Breast epithelium (tissue), 4 donors: ENCODE measurements at places on chromosomes 6 and 20. TPM values are rescaled to one million over a fixed set of nuclear protein-coding genes. Genes with fewer than 3 reads are reported as not detected.

- no peaks in the 10 kb centered on the region for H3K4me1 ChIP-seq
- no peaks in the 10 kb centered on the region for H3K27me3 ChIP-seq
- H3K36me3 ChIP-seq, result no peaks in the 10 kb centered on the region
Observed at GRCh38 chr6:39366931-39367618, 44.6 kb upstream of the KCNK16 start.

DNA sequence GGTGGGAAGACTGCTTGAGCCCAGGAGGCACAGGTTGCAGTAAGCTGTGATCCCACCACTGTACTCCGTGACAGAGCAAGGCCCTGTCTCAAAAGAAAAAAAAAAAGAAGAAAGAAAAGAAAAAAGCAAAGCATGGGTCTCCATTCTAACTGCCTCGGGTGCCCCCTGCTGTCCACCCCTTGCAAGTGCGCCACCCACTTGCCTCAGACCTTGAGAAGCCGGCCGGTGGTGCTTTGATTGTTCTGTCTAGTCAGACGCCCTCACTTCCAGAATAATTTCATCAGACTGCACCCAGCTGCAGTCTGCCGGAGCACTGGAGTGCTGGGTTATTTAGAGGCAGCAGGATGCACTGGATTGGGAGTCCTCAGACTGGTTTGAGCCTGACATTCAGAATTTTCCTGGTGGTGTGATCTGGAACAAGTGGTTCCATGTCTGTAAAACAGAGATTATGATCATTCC, 17.6 kb upstream of the TM9SF4 start:
- peak; percentile 41 for DNase-seq
- H3K36me3 ChIP-seq, result no peaks in the 10 kb centered on the region
- H3K27ac ChIP-seq, result no peak overlapping the region
- no peak overlapping the region for H3K4me3 ChIP-seq
- H3K4me1 ChIP-seq, result no peaks in the 10 kb centered on the region

- H3K4me3 ChIP-seq, result no peak overlapping the region
- no peaks in the 10 kb centered on the region for H3K36me3 ChIP-seq
Observed at GRCh38 chr6:88869263-88870020, 94.0 kb downstream of the RNGTT start.

GRCh38 chr6:152499931-152500330, 137.2 kb downstream of the SYNE1 start:
- H3K4me1 ChIP-seq, result no peaks in the 10 kb centered on the region
- no peak overlapping the region for H3K27ac ChIP-seq
- no peaks in the 10 kb centered on the region for H3K27me3 ChIP-seq
- H3K4me3 ChIP-seq, result no peak overlapping the region

GRCh38 chr6:152233547-152234320, 403.4 kb downstream of the SYNE1 start:
- peaks cover 2% of the 10 kb centered on the region for H3K36me3 ChIP-seq
- H3K4me3 ChIP-seq, result no peak overlapping the region
- no peak for DNase-seq
- no peaks in the 10 kb centered on the region for H3K27me3 ChIP-seq
- H3K4me1 ChIP-seq, result no peaks in the 10 kb centered on the region

- H3K27me3 ChIP-seq, result no peaks in the 10 kb centered on the region
- no peak overlapping the region for H3K27ac ChIP-seq
- H3K36me3 ChIP-seq, result no peaks in the 10 kb centered on the region
- no peak overlapping the region for H3K4me3 ChIP-seq
- no peaks in the 10 kb centered on the region for H3K4me1 ChIP-seq
Observed at GRCh38 chr6:113377362-113377942, 479.7 kb upstream of the MARCKS start.

GRCh38 chr6:148963738-148964137, 216.9 kb downstream of the UST start:
- no peak overlapping the region for H3K4me3 ChIP-seq
- H3K4me1 ChIP-seq, result no peaks in the 10 kb centered on the region
- H3K27ac ChIP-seq, result no peak overlapping the region

DNA sequence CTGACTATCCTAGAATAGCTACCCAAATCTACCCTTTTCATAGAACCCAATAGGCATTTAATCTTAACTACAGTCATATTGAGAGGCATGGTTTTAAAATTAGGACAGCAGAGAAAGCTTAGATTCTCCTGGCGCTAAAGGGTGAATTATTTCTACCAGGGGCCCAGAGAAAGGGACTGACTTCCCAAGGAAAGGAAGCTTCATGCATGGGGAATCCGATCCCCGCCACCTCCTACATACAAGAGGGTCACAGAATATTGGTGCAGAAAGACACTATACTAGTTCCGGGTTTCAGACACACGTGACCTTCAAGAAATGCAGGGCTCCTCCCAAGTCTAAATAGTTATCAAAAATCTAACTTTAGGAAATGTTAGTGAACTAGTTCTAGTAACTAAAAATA, 130.9 kb downstream of the PRKN start:
- no peaks in the 10 kb centered on the region for H3K36me3 ChIP-seq
- H3K4me1 ChIP-seq, result no peaks in the 10 kb centered on the region
- no peak overlapping the region for H3K4me3 ChIP-seq

Gene DOK5
- total RNA-seq, result 4.0 TPM

Gene C6orf15
- not detected for total RNA-seq

Gene AMD1
- 73.4 TPM for total RNA-seq

Gene ZNF292
- 56.7 TPM for total RNA-seq
